ENCODE measurements at places on chromosomes 16 and 17.

DNA sequence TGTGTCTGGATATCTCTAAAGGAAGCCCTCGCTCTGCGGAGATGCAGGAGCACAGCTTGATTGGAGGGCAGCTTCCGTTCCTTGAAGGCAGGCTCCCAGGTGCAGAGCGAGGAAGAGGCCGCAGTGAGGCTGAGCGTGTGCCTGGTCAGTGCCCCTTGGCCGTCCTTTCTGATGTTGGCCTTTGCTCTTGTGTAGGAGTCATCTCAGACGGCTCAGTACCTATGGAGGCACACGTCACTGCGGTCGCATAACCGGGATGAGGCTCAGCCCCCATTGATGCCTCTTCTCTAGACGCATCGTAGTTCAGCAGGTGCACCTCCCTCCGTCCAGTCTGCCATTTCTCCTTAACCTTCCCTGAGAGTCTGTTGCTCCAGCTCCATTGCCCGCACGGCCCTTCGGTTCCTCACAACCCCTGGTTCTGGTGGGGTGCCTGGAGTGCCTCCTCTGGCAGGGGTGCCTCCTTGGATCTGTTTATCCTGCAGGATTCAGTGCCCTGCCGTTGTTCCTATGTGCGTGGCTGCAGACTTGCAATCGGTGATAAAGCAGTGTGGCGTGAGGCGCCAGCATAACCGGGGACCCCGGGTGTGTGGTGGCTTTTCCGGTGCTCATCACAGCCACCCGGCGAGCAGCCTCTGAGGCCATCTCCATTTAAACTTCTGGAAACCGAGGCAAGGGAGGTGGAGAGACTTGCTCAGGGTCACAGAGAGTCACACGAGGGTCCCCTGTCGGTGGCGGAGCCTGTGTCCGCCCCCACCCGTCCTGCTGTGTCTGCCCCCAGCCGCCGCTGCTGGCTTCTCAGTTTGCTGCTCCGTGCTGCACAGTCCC lies 188.8 kb upstream of the CHMP6 start:
- DNase-seq: no peak

- no peak for DNase-seq
These were observed 4.3 kb upstream of the PABPN1L start for GRCh38 chr16:88870608-88871348.

- DNase-seq: no peak
These were observed 5.5 kb downstream of the TBKBP1 start for GRCh38 chr17:47699536-47699840.

DNA sequence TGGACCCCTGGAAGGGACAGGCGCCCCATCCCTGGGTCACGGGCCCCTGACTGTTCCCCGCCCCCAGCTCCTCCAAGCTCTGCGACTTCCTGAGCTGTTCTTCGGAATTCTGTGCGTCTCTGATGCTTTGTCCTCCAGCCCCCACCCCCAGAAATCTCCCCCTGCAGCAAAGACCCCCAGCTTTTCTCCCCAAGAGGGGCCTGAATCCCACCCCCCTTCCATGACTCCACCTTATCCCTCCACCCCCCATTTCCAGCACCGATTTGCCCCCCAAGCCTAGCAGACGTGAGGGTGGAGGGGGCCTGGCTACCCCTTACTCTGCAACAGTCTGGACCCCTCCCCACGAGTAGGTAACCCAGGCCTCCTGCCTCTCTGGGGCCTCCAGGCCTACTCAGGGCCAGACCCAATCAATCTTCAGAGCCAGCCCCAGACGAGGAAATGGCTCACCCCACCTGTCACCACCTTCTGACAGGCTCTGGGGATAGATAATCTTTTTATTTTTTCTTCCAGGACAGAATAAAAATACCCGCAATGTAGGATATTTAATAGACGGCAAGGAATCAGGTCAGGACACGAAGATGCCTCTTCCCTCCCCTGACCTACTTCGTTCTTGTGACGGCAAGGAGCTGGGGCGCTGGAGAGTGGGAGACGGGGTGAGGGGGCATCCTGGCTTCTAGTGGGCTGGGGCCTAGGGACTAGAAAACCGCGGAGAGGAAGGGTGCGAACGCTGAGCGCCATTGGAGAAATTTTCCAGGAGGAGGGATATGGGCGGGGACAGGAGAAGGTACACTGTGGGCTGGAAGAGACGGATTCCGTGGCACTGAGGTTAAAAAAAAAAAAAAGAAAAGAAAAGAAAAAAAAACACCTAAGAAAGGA lies 744 bp upstream of the PLXDC1 start:
- DNase-seq: no peak

GRCh38 chr17:78063489-78063888 lies 65.1 kb downstream of the TMC6 start:
- no peak for DNase-seq

GRCh38 chr17:72351884-72352346 lies 231.1 kb downstream of the SOX9 start:
- no peak for DNase-seq

DNA sequence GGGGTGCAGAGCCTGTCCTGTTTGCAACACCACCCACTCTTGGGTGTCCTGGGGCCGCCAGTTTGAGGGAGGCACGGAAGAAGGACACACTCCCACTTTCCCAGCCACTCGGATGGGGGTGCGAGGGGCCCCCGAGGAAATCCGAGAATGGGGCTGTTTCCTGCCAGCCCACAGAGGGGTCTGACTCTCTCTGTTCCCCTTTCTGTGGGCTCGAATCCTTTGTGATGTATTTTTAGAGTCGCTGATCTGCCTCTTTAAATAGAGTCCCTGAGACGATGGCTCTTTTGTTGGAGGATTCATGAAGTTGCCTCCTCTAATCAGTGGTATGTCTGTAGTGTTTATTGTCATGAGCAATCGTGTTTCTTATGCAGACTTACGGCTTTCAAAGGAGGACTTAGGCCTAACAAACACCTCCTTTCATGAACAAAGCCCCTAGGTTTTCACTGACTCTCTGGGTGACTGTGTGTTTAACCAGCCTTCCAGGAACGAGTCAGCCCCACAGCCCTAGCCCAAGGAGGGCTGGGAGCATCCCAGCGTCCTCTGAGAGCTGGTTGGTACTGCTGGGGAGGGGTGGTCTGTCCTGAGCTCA lies 29.1 kb downstream of the CIBAR2 start:
- no peak for DNase-seq

GRCh38 chr17:49820773-49821172 lies 27.1 kb downstream of the TAC4 start:
- DNase-seq: peak; percentile 51
